ENCODE measurements at places on chromosomes 3 and 15.

- no peak overlapping the region for H3K4me3 ChIP-seq
- no peaks in the 10 kb centered on the region for H3K27me3 ChIP-seq
- H3K27ac ChIP-seq, result no peak overlapping the region
- DNase-seq, result no peak
- H3K36me3 ChIP-seq, result no peaks in the 10 kb centered on the region
- no peaks in the 10 kb centered on the region for H3K4me1 ChIP-seq
Measured at GRCh38 chr3:7333125-7333524, 472.2 kb downstream of the GRM7 start.

- H3K27me3 ChIP-seq, result no peaks in the 10 kb centered on the region
- no peak overlapping the region for H3K27ac ChIP-seq
- peaks cover 2% of the 10 kb centered on the region for H3K4me1 ChIP-seq
Measured at GRCh38 chr15:52028431-52029093, 9.5 kb downstream of the MAPK6 start.

GRCh38 chr3:112042842-112043280 is 8.3 kb downstream of the TMPRSS7 start:
- H3K4me1 ChIP-seq, result no peaks in the 10 kb centered on the region
- H3K27me3 ChIP-seq, result no peaks in the 10 kb centered on the region
- H3K4me3 ChIP-seq, result no peak overlapping the region
- H3K36me3 ChIP-seq, result no peaks in the 10 kb centered on the region
- H3K27ac ChIP-seq, result no peak overlapping the region

- no peak for DNase-seq
- H3K27me3 ChIP-seq, result peaks cover 2% of the 10 kb centered on the region
- no peaks in the 10 kb centered on the region for H3K4me1 ChIP-seq
- no peaks in the 10 kb centered on the region for H3K36me3 ChIP-seq
Measured at GRCh38 chr3:126440709-126440995, 35.0 kb downstream of the ZXDC start.

Measured in glutamatergic neuron (in vitro differentiated cells).